ENCODE measurements at places on chromosomes 5 and 9. TPM values are rescaled to one million over a fixed set of nuclear protein-coding genes. Genes with fewer than 3 reads are reported as not detected.

MRPL36 gene
- total RNA-seq = 34.8 TPM

SGCD gene
- total RNA-seq = not detected

GRIA1 gene
- total RNA-seq = not detected

- DNase-seq = no peak
These were observed 309.1 kb downstream of the RAB3C start for GRCh38 chr5:58891971-58892343.

DMRTA1 gene
- not detected for total RNA-seq

DNA sequence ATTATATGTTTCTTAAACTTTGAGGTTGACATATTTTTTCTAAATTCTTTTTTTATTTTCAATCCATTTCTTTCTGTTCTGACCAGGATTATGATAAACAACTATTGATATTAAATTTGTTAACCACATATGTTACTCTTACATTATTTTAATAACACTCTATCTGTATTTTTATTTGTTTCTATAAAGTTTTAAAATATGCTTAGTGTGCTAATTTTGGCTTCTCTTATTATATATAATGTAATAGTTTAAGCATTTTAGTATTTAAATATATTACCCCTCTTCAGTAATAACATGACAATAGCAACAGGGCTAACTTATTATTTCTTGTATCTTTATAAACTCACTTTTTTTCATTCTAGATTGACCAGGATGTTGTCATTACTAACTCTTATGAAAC, 137.8 kb downstream of the NIPBL start:
- no peak for DNase-seq

GRCh38 chr5:56003679-56004078, 8.9 kb upstream of the IL6ST start:
- DNase-seq = no peak

DNA sequence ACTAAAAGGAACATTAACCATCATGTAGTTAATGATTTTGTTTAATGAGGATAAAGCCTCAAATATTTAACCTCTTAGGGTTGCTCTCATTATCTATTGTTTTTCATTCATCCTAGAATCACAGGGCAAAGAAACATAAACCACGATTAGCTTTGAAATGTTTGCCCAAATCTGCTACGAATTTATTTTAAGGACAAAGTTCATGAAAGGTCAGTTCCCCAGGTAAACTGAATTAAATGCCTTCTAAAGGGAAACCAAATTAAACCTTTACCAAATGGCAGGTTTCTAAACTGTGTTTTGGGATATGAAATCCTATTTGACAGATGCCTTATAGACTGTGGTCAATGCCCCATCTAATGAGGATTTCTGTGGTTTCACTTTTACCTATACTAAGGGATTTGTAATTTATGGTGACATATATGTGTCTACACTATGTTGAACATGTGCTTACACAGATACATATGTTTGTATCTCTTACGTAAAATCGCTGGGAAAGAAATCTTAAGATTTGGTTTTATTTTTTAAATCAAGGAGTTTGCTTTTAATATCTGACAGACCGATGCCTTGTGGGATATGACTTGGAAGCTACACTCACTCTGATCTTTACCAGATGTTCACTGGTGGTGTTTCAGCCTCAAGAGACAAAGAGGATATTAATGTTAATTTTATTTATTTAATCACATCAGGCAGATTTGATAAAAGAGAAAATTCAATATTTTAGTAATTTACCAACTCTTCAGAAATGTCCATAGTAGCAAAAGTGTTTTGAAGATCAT, 188.4 kb downstream of the GLIS3 start:
- no peak for DNase-seq

DNA sequence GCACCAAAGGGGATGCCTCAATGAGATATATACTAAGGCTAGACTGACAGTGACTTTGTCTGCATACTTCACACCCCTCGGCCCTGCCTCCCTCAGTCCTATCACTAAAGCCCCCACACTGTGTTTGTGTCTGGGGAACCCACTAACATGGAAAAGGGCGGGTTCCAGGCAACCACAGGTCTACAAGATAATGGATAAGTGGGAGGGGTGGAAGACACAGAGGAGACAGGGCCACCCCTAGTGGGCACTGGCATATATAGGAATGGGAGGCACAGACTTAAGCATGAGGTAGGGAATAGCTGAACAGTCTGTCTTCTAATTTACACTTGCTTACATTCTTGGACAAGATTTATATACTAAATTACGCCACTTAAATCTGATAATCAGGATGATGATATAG, 74.0 kb downstream of the SLIT3 start:
- DNase-seq = no peak

- no peak for DNase-seq
These were observed 93.6 kb upstream of the TLE4 start for GRCh38 chr9:79477955-79478771.

DNA sequence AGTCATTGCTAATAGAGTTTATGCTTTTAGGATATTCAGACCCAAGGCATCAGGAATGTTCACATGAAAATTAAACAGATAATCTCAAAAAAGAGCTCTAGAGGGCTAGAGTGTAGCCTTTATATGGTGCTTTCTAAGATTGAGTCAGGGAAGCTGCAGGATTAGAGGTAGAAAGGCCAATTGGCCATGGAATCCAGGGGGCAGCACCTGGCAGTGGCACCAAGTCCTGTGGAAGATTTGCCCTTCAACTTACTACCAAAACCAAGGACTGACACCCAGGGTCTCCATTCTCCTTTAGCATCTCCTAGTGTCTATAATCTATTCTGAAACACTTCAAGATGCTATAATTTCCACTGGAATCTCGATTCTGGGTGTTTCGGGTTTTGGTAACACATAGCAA, 112.4 kb downstream of the ACER2 start:
- DNase-seq = no peak

PCDHGC3 gene
- 0.17 TPM for total RNA-seq

DNA sequence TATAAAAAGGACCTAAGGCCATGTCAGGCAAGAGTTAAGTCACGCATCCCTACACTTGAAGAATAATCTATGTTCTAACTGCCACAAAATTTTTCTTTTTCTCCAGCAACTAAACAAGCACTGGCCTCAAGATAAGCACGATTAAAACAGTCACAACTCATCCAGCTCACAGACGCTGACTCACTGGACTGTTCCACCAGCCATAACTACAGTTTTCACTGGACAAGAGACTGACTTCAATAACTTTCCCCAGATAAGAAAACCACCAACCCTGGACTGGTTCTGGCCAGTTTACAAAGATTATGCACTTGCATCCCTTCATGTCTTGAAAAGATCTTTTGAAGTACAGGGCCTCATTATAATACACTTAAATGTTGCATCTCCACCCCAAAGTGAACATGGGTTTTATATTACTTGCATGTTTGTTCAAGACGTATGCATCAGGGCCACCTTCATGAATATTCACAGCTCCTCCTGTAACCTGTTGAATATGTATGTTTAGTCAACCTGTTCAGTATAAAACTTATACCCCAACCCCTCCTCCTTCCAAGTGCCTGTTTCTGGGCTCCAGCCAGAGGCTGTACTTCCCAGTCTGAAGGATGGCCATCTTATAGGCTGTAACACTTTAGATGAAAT, 129.3 kb upstream of the EPB41L4A start:
- DNase-seq = no peak

DNA sequence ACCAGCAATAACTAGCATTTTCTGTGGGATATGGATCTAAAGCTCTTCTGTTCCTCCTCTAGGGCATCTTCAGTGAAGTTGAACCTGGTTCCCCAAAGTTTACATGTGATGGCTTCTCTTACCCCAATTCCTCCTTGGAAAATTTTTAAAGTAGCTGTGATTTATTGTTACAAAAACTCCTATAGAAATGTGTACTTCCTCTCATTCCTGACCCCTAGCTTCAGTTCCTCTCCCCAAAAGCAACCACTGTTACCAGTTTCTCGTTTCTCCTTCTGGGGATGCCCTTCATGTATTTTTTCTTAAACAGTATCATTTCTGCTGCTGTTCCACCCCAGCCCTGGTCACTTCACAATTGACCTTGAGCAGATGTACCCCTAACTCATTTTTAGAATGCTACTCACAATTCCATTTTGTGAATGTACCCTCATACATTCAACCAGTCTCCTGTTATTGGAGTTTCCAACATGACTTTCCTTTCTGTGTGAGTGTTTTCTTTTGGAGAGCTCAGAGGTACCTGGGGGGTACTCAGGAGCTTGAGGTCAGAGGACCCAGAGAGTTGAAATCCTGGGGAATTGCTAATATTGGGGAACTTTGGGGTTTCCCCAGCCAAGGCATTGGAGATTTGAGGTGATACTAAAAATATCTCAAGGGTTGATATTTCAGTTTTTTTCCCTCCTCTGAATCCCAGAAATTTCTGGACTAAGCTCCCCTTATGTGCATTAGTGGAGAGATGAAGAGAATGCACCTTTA, 18.6 kb upstream of the GLRX start:
- DNase-seq = no peak

DNA sequence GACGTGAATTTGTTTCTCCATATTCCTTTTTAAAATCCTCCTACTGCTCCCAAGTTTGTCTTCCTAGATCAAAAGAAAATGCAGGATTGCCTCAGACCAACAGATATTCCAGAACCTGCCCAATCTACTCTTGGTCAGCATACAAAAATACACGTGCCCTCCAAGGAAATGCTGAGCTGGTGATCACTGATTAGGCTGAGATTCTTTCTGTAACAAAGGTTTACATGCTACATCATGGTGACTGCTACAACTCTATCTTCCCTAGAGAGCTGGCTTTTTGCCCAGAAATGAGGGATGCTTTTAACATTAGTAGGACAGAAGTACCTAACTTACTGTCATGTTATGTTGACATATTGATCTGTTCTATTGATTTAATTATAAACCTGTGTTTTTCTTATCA, 35.5 kb downstream of the OR2Y1 start:
- DNase-seq = no peak

SLC25A2 gene
- total RNA-seq = 0.38 TPM

GRCh38 chr9:137176302-137177182, 4.7 kb upstream of the TMEM210 start:
- no peak for DNase-seq

DNA sequence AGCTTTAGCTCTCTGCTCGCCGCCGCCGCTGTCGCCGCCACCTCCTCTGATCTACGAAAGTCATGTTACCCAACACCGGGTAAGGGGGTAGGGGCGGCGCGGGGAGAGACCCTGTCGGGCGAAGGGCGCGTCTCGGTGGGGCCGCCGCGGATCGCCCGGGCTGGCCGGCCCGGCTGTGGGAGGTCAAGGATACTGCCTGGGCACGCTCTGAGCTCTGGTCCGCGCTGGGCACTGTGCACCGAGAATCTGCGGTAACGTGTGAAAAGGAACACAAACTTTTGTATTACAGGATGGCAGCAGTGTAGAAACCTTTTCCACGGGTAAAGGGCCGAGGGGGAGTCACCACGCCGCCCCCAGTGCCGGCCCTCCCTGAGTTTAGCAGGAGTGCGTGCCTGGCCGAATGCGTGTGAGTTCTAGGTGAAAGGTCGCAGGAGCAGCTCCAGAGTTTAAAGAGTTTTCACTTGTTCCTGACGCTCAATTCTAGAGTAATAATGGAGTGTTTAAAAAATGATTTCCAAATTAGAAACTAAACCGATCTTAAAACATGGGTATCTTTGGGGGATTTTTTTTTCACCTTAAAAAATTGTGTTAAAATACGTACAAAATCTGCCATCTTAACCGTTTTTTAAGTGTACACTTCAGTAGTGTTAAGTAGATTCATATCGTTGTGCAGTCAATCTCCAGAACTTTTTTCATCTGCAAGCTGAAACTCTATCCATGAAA, at the start of gene HSDL2:
Gene HSDL2 (plus strand): TSS at position 7 of the 723 bp plus-strand sequence. CDS start 56 bp downstream, at position 63.
- DNase-seq = peak; percentile 12

DNA sequence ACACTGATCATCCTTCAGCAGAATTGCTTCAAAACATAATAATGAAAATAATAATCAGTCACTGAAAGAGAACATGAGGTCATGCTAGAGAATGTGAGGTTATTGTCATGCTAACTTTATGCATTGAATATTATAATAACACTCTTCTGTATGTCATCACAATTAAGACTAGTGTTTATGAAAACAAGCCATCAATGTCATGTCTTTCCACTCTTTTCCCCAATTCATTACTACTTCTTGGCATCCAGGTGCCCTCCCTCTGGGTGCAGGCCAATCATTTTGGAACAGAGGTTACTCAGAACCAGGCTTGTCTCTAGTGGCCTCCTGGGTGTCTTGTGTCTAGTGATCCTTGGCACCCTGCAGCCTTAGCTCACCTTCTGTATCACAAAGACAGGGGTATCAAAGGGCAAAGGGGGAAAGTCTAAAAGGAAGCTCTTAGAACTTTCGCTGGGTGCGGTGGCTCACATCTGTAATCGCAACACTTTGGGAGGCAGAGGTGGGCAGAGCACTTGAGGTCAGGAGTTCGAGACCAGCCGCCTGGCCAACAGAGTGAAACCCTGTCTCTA, 217.6 kb upstream of the PIK3R1 start:
- DNase-seq = no peak

GRCh38 chr9:133050142-133050541, 11.6 kb upstream of the CEL start:
- DNase-seq = no peak

GRCh38 chr9:36948051-36948450, 86.0 kb downstream of the PAX5 start:
- DNase-seq = no peak

CSF2 gene
- total RNA-seq = not detected

DNA sequence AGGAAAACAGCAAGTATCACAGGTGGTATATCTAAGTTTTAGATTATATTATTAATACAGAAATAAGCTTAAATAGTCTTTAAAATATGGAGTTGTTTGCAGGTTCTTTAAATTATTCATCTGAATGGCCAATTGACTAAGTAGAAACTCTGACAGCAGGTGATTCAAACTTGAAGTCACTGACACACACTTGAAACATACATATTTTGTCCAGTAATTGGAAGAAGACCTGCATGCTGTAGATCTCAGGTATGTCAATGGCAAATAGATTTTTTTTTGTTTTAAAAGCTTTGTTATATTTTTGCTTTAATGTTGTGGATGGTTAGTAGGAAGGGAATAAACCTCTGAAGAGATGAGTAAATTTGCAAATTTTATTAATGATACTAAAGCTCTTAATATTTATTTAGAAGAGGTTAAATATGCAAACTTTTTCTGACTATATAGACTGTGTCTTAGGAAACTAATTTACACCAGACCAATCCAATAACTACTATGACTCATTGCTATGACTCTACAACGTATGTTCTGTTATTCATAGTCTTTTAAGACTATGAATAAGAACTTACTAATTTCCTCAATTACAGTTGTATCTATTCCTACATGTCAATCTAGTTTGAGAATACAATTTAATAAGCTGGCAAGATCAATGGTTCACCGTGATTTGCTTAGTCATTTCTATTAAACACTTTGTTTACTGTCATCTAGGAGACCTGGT, 53.9 kb upstream of the RORB start:
- no peak for DNase-seq

HSD17B3 gene
- total RNA-seq = 1.8 TPM

DNA sequence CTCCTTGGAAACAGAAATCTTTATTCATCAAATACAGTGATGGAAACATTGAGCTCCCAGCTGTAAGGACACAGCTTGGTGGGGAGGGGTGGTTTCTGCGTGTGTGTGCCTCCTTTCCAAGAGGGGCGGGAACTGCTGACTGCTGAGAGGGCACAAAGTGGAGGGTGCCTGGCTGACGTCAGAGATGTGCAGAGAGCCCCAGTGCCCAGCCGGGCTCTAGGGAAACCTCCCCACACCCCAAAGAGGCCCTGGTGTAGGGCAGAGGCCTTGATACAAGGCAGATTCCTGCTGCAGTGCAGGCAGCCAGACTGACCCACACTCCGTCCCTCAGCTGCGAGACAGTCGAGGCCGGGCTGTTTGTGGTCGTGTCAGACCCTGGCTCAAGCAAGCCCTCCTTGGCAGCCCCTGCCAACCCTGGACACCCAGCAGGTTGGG, 191.0 kb downstream of the CACNA1B start:
- no peak for DNase-seq

GRCh38 chr9:4923580-4924544, 61.2 kb upstream of the JAK2 start:
- DNase-seq = no peak
